CD4-positive, alpha-beta T cell (primary cell): ENCODE measurements at places on chromosomes 6 and 20. TPM values are rescaled to one million over a fixed set of nuclear protein-coding genes. Genes with fewer than 3 reads are reported as not detected.

Gene FILIP1
- total RNA-seq: not detected

Gene SPINT4
- total RNA-seq: not detected

Gene RIMS1
- total RNA-seq: not detected

Gene NOX3
- total RNA-seq: not detected

Gene MEP1A
- total RNA-seq: not detected

Gene SLC25A27
- 1.5 TPM for total RNA-seq

Gene NFKBIL1
- 9.3 TPM for total RNA-seq

Gene RAET1G
- not detected for total RNA-seq

Gene ELOVL5
- total RNA-seq: 86.8 TPM

Gene GINS1
- 0.17 TPM for total RNA-seq

Gene THBS2
- not detected for total RNA-seq
